ENCODE measurements at places on chromosomes 6 and 20.

GRCh38 chr6:16248271-16248853 is 10.0 kb downstream of the GMPR start:
- no peak for DNase-seq

- DNase-seq: no peak
Measured at GRCh38 chr6:11318835-11319813, 86.7 kb upstream of the NEDD9 start.

- DNase-seq: peak; percentile 52
Measured at GRCh38 chr20:36919715-36920333, 31.7 kb downstream of the SAMHD1 start.

GRCh38 chr6:118419448-118420394 is 128.4 kb upstream of the PLN start:
- no peak for DNase-seq

DNA sequence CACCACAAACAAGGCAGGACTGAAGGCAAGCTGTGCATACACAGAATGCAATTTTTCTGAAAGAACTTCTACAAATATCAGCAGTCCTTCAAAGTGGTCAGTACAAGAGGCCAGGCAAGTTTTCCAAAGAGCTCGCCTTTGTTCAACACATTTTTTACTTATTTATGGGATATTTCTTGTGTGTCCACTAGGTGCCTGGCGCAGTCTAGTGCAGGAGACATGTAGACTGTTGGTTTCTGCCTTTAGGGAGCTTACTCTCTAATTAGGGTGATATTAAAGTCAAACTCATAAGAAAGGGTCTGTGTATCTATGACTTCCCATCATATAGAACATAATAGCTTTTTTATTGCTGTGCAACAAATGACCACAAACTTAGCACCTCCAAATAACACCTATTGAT is 21.2 kb upstream of the VEGFA start:
- DNase-seq: no peak

DNA sequence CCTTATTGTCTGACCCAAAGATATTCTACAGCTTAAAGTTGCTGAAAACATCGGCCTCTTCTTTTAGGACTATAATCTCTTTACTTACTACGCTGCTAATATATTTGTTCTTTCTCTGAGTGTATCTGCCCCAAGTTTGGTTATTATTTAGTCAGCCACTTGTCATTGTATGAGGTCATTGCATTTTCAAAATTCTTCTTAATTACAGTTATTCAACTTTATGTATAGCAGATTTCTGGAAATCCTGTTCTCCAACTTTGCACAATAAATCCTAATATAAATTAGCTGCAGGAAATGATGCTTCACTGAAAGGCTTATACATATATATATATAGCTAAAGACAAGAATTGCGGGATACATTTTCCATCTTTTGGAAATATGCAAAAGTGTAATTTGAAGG is 88.5 kb upstream of the HIVEP1 start:
- no peak for DNase-seq

- DNase-seq: no peak
Measured at GRCh38 chr6:166784691-166785090, 157.6 kb upstream of the RPS6KA2 start.

GRCh38 chr6:169894377-169894960 is 143.0 kb downstream of the ERMARD start:
- DNase-seq: no peak

DNA sequence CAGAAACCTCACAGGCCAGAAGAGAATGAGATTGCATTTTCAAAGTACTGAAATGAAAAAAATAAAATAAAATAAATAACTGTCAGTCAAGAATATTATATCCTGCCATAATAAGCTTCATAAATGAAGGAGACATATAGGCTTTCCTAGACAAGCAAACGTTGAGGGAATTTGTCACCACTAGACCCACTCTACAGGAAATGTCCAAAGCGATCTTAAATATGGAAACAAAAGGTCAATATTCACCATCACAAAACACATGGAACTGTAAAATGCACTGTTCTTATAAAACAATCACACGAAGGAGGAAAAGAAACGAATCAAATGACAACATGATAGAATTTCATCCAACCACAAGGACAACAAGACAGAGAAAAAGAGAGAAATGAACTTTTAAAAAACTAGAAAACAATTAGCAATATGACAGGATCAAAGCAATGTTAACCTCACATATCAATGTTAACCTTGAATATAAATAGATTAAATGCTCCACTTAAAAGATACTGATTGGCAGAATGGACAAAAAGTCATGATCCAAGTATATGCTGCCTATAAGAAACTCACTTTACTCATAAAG is 218.7 kb upstream of the TAB2 start:
- DNase-seq: no peak

GRCh38 chr6:99026135-99026534 is 78.4 kb upstream of the FBXL4 start:
- no peak for DNase-seq

GRCh38 chr6:139903411-139904157 is 529.1 kb upstream of the CITED2 start:
- DNase-seq: no peak

All from HAP-1 (cell line).